ENCODE measurements at places on chromosomes 6 and 20. TPM values are rescaled to one million over a fixed set of nuclear protein-coding genes. Genes with fewer than 3 reads are reported as not detected.

Gene WFDC5
- not detected for total RNA-seq

Gene ENPP4
- total RNA-seq: 2.8 TPM

Gene DYNLT2
- 0.65 TPM for total RNA-seq

Gene PI3
- total RNA-seq: not detected

Gene CLPSL2
- total RNA-seq: not detected

Gene LYRM4
- 20.7 TPM for total RNA-seq

Gene HAO1
- total RNA-seq: not detected

Gene BNIP5
- not detected for total RNA-seq

Gene EGFL8
- 0.57 TPM for total RNA-seq

Gene PACRG
- not detected for total RNA-seq

Gene PBOV1
- not detected for total RNA-seq

Gene C4B
- 9.3 TPM for total RNA-seq

Gene OVOL2
- total RNA-seq: not detected

Gene CALHM4
- not detected for total RNA-seq

Gene ERVFRD-1
- total RNA-seq: not detected

Gene VSTM2L
- 1.1 TPM for total RNA-seq

Gene OLIG3
- not detected for total RNA-seq

Gene BHLHE23
- not detected for total RNA-seq

Gene CST11
- 0.28 TPM for total RNA-seq

Gene LGSN
- total RNA-seq: under 0.01 TPM

Gene TCF21
- total RNA-seq: 27.4 TPM

Gene DPPA5
- total RNA-seq: not detected

Gene GNRH2
- total RNA-seq: 0.09 TPM
